ENCODE measurements at places on chromosomes 12 and 14.

GRCh38 chr14:20197459-20197858 is 6.8 kb downstream of the OR11G2 start:
- DNase-seq: no peak

- DNase-seq: no peak
Observed at GRCh38 chr12:6818222-6818621, 3.4 kb upstream of the GPR162 start.

GRCh38 chr12:12533238-12533829 is 29.3 kb downstream of the DUSP16 start:
- DNase-seq: peak; percentile 56

- no peak for DNase-seq
Observed at GRCh38 chr14:51682411-51682810, 30.7 kb downstream of the FRMD6 start.

GRCh38 chr14:22184830-22185168 is 404.2 kb downstream of the DAD1 start:
- DNase-seq: no peak

DNA sequence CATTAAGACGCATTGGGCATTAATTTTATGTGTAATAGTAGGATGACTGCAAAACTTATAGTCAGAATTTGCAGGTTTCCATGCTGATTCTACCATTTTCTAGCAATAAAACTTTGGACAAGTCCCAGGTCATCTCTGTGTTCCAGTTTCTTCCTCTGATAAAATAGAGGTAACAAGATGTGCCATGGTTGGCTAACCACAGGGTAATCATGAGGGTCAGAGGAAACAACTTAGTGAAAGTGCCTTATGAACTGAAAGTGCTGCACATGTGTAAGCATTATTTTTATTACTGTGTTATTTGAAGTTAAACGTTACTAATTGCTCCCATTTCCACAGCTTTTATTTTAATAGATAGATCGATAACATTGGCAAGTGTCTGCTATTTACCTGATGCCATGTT is 21.1 kb downstream of the SMCO2 start:
- no peak for DNase-seq

GRCh38 chr12:115752913-115753726 is 524.4 kb downstream of the MED13L start:
- peak; percentile 50 for DNase-seq

- no peak for DNase-seq
Observed at GRCh38 chr12:12837025-12837812, 24.1 kb downstream of the DDX47 start.

DNA sequence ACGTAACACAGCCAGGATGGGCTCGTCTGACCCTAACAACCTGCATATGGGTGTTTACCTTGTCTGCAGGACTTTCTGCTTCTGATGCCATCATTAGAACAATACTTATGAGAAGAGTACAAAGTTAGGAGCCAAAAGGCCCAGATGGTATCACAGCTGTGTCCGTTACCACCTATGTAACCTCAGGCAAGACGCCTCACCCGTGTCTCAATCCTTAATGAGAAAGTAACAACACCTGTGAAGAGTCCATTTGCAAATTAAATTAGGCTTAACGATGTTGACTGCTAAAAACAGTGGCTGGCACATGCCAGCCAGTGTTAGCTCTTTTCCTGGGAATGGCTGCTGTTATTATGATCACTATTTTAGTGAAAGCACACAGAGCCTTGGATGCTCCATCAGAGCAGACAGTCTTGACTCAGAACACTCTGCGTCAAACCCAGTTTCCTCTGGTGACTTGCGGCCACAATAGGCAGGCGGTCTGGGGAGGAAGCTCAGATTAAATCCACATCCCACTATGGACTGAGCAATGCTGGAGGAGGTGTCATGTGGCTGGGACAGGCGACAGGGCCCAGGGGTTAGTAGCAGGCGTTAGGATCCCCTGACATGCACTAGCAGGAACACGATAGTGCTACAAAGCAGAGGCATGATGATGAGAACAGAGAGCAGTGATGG is 125.3 kb downstream of the SLC15A4 start:
- DNase-seq: no peak

DNA sequence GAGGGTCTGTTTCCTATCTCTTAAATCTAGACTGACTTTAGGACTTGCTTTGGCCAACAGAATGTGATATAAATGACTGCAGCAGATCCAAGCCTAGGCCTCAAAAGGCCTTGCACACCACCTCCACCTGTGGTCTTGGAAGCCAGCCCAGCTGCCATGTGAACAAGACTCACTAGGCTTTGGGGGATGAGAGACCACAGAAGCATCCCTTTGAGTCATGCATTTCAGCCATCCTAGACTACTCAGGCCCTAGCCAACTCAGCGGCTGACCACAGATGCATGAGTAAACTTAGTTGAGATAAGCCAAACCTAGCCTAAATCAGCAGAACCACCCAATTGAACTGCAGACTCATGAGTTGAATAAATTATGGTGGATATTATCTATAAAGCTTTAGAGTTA is 87.7 kb downstream of the KCNH5 start:
- DNase-seq: no peak

DNA sequence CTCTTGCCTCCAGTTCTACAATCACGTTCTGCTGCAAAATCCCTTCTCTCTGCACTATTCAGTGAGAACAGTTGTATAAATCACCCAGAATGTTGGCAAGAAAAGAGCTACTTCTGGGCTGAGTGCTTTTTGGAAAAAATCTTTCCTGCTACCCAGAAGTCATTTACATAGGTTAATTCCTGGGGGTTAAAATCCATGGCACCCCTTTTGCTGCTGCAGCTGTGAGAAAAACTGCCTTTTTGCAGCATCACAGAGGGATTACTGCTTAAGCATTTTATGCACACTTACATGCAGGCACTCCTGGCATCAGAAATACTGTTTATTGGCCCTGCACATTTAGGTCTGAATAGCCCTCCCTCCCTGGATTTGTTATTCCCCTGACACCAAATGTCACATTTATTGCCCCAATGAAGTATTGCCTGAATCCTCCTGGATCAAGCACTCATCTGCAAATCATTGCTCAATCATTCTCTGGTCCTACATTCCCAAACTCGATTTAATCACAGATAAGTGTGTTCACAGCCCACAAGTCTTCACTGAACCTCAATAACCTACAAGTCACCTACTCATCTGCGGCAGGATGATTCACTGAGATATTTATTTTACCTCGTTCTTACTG is 43.1 kb upstream of the CCDC196 start:
- DNase-seq: no peak

- DNase-seq: no peak
Observed at GRCh38 chr12:96047229-96048211, 12.1 kb upstream of the LTA4H start.

GRCh38 chr12:70032076-70032475 is 207.0 kb downstream of the MYRFL start:
- DNase-seq: no peak

DNA sequence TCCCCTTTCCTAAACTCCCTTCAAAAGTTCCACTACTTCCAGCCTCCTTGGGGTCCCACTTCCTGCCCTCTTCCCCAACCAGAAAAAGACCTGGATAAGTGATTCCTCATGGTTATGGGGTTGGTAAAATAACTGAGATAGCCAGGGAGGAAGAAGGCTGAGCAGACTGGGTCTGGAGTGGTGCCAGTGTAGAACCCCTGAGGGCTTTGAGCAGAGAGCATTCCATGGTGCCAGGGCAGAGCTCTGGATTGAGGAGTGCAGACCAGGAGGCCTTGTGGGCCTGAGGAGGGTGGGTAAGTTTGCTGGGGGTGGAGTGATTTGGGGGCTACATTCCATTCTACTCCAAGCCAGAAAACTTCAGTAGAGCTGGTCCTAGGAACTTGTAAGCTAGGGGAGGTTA is 9.5 kb upstream of the CISTR start:
- DNase-seq: no peak

DNA sequence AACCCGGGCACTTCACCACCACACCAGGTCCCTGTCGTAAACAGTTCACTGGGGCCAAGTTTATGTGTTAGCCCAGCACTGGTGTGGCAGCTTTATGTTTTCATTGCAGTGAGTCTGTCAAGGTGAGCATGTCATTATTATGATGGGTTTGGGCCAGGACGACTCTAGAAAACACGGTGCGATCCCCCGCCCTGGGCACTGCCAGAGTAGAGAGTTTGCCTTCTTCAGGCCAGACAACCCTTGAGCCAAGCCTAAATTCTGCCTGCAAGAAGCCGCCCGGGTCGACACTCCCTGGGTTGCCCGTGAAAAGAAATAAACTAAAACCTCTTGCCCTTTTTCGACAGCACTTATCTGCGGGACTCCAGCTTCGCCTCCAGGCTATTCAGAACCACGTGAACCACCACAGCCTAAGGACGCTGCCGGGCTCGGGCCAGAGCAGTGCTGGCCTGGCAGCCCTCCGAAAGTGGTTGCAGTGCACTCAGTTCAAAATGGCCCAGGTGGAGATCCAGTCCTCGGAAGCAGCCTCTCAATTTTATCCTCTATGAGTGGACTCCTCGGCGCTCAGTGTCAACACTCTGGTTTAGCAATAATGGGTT is 81.8 kb downstream of the PRIMA1 start:
- DNase-seq: no peak

DNA sequence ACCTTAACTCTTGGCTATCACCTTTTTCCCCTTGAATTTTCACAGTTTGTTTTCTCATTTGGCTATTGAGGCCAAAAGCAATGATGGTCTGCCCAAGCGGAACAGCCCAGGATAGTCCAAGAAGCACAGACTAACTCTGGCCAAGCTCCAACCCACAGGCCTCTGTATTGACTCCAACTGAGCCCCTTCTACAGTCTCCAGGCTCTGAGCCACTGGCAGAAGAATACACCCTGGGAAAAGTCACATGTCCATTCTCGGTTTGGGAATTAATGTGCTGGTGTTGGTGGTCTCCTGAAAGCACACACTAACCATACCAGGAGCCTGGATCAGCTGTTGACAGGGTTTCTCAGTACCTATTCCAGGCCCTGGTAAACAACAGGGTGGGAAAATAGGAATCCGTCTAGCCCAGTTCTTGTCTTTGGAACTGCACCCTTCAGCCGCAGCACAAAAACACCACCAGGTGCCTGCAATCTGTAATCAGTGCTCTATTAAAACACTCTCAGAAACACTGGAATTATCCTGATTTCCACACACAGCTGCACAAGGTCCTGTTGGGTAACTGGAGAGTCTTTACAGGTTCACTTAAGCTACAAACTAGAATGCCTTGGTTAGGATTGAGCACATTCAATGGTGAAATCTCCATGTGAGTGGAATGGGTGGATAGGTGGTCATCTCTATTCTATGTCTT is 63.6 kb downstream of the STXBP6 start:
- DNase-seq: no peak

GRCh38 chr14:33686856-33687255 is 264.0 kb downstream of the EGLN3 start:
- no peak for DNase-seq

DNA sequence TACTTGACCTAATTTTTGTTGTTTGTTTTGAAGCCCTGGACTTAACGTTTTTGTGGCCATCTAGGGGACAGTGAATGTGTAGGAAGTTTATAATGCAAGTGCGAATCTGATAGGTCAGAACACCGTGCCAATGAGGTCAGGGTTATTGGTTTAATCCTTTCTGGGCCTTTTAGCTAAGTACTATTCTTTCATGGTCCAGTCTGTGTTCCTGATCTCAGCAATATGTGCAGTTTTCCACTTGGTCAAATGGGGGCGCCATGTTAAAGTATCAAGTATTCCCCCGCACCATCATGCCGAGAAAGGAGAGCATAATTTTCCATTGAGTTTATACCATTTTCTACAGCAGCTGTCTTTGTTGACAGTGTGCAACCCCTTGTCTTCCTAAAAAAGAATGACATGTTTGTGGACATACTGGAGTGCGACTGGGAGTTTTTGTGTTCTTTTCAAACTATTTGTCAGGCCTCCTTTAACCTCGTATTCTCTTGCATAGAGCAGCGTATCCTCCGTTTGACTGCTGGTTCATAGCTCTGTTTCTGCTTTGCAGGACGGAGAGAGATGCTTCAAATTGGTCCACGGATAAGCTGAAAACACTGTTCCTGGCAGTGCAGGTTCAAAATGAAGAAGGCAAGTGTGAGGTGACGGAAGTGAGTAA is 1.3 kb downstream of the AHSA1 start:
- no peak for DNase-seq

DNA sequence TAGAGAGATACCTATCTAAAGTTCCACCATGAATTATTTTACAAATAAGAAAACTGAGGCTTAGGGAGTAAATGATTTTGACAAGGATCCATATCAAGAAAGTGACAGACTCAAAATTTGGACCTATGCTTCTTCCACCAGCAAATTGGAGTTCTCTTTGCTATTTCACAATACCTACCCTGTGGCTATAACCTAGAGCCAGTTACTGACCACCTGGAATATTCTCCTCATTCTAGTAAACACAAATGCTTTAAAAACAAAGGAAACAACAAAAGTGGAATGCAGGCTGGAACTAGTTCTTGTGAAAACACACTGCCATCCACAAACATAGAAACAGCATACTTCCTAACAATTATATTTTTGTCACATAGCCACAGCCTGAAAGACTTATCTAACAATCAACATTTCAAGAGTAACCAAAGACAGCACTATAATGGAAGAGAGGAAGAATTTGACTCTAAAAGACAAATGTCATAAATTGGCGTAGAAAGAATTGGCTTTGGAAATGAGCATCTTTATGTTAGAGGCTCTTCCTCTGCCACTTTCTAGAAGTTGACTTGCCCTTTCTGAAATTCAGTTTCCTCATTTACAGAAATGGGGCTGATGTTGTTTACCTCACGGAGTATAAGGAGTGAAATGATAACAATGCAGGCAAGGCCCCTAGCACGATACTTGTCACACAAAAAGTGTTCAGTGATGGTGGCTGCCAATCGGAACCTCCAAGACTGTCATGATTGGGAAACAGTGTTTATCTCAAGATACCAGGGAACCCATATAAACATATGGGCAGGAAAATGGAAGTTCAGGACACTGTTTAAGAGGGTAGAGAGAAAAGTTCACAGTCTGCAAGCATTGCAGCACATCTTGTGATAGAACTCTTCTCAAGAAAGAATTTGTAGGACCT is 138.6 kb upstream of the LGR5 start:
- no peak for DNase-seq

- no peak for DNase-seq
Observed at GRCh38 chr14:59565087-59565486, 11.5 kb downstream of the CCDC175 start.

- no peak for DNase-seq
Observed at GRCh38 chr12:113142173-113142885, 6.8 kb upstream of the RASAL1 start.

- DNase-seq: no peak
Observed at GRCh38 chr14:24110060-24110459, 4.5 kb upstream of the DCAF11 start.

GRCh38 chr12:120784804-120785203 is 59.2 kb downstream of the ACADS start:
- no peak for DNase-seq

Measured in mesothelial cell of epicardium (in vitro differentiated cells).